ENCODE measurements at places on chromosomes 16 and 17.

- no peak for DNase-seq
These were observed 46.6 kb upstream of the RPL38 start for GRCh38 chr17:74156878-74157277.

DNA sequence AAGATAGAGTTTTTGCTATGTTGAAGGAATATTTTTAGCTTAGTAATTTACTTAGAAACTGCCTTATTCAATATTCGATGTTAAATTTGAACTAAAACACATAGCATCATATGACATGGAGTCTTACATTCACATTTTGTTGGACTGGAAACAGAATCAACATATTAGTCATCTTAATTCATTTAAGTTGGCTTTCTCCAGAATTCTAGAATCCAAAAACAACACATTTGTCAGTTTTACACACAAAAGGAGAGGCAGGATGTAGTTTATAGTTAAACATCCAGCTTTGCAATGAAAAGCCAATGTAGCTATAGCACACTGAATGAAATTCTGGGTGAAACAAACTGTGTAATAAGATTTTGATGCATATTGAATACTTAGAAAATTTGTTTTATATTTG is 43.3 kb downstream of the WWOX start:
- no peak for DNase-seq

- no peak for DNase-seq
These were observed 67.3 kb downstream of the OR1D5 start for GRCh38 chr17:2995886-2996809.

DNA sequence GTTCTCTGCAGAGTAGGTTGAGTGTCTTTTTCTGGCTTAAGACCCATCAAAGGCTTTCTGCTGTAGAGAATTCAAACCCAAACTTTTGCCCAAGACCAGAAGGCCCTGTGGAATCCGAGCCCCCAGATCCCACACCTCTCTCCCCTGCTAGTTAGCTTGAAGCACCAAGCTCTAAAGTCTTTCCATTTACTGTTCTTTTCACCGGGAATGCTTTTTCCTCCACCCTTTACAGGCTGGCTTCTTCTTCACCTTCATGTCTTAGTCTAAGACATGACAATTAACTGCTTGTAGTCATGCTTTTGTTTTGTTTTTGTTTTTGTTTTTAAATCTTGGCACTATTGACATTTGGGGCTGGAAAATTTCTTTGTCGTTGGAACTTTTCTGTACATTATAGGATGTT is 15.5 kb downstream of the HSD17B2 start:
- no peak for DNase-seq

GRCh38 chr17:45755050-45755449 is 29.1 kb upstream of the CRHR1 start:
- no peak for DNase-seq

GRCh38 chr17:64736804-64737492 is 74.8 kb upstream of the SMURF2 start:
- DNase-seq = peak; percentile 47

DNA sequence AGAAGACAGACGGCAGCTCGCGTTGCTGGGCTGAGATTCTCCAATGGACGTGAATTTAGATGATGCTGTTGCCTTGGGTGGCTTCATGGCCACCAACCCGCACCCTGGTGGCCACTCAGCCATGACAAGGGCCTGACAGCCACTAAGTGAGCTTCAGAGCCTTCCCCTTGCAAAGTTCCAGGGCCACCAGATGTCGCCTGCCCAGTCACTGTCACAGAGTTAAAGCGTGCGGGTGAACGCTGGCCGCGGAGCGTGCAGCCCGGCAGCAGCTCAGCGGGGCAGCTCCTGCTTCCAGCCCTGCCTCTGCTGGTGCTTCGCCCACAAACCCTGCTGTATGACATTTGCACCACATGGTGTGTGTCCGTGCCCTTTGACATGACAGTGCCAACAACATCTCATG is 13.3 kb upstream of the KREMEN2 start:
- no peak for DNase-seq

DNA sequence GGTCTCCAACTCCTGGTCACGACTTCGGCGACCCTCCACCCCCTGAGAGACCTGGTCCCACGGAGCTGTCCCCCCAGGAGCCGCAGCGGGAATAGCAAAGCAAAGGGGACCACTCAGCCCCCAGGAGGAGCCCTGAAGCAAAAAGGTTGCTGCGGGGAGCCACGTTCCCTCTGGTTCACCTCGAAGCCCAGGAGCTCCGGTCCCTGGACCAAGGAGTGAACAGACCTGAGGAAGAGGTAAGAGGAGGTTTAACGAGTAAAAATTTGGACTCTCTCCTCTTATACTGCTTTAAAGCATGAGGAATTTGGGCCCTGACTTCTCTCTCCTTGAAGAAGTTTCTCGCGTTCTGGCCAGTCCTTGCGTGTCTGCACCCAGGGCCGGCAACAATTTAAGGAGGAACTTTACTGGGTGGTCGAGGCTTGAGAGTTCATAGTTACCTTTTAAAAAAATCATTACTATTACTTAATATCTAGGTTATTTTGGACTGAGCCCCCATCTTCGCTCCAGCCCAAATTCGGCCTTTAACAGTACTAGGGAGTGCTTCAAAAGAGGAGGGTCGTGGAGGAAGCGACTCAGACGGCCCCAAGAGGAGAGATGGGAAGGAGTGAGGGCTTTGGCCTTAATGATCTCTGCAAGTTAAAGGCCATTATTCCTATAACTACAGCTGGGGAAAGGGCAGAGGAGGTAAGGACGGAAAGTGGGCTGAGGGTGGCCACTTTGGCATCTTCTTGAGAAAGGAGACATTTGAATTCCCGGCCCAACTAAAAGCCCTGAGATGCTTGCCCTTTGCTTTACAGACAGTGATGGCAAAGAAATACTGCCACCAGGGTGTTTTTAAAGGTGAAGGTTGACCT is 16.9 kb upstream of the HOXB9 start:
- no peak for DNase-seq

- no peak for DNase-seq
These were observed 71.1 kb downstream of the METRNL start for GRCh38 chr17:83150369-83151055.

DNA sequence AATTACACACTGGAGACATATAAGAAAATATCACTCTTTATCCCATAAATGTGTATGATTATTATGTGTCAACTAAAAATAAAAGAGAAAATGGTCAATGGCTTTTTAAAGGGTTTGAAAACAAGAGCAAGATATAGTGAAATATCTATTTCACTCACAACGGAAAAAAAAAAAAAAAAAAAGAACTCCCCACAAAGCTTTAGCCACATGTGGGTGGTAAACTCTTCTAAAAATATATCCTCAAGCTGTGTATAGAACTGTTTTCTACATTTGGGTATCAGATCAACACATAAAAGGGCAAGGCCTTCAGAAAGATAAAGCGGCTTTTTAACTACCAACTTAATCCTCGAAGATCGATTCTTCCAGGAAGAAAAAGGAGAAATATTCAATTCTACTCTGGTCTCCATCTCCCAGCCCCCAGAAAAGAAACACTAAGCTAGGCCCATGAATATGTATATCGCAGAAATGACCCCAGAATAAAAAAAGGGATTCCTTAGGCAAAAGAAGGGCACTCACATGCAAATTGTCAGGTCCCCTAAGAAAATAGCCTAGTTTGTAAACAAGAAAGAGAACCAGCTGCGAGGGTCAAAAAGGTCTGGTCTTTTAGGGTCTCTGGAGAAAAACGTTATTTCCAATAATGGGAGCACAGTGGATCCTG is 4.4 kb downstream of the LITAF start:
- DNase-seq = no peak

- no peak for DNase-seq
These were observed 593 bp downstream of the CDIPT start for GRCh38 chr16:29862383-29862883.

DNA sequence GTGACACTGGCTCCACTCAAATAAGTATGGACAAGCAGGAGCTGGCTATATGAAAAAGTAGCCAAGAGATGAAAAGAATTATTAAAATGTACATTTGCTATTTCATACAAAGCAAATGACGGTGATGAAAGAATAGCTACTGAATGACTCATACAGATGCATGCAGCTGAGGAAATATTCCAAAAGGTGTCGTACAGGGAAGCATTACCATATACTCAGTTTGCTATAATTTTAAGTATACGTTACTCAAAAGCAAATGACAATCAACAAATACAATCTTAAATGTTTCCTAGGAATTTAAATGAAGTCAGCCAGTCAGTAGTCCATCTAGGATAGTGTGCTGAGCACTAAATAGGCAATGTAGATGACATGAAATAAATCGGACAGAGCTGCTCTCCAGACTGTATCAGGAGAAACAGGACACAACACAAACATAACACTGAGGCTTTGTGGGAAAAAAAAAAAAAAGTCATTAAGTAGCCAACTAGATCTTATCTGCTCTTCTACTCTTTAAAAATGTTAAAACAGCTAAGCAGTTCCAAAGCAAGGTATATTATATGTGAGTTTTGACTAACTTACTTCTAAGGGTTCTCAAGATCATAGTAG is 65.0 kb downstream of the NCOR1 start:
- no peak for DNase-seq

GRCh38 chr17:65062171-65062915 is 5.8 kb upstream of the GNA13 start:
- DNase-seq = no peak

GRCh38 chr16:7504844-7505243 is 172.2 kb downstream of the RBFOX1 start:
- DNase-seq = no peak

GRCh38 chr16:69725480-69726312 is 664 bp downstream of the NQO1 start:
- DNase-seq = no peak

GRCh38 chr16:24580665-24581064 is 41.3 kb downstream of the RBBP6 start:
- DNase-seq = no peak

- DNase-seq = no peak
These were observed 19.6 kb upstream of the PMFBP1 start for GRCh38 chr16:72191551-72191950.

- DNase-seq = no peak
These were observed 124.7 kb downstream of the NPIPB5 start for GRCh38 chr16:22635357-22635761.

DNA sequence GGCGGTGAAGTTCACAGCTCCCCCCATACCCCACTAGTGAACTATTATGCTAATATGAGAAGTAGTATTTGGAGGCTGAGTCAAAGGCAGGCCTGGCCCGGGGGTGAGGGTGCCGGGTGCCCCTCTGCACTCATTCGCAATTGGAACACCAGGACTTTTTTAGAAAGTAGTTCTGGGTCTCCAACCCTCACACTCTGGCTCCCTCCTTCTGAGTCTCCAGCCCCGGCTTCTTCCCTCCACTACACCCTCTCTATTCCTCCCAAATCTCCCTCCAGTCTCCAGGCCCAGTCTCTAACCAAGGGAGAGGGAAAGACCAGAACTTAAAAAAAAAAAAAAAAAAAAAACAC is 11.3 kb upstream of the HOXB2 start:
- DNase-seq = no peak

DNA sequence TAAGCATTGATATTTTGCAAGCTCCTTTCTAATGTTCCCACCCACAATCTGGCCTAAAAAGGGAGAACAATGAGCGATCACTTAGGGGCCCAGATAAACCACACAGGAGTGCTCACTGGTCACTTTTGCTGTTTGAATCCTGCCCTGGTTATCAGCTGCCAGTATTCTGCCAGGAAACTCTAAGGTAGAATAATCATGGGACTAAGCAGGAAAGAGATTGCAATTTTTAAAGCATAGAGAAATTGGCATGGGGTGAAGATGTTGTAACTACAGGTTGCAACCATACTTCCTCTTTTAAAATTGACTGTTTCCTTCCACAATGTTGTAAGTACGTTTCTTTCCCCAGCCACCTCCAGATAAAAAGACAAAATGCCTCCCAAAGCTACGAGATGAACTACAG is 251.2 kb upstream of the CDH11 start:
- no peak for DNase-seq

DNA sequence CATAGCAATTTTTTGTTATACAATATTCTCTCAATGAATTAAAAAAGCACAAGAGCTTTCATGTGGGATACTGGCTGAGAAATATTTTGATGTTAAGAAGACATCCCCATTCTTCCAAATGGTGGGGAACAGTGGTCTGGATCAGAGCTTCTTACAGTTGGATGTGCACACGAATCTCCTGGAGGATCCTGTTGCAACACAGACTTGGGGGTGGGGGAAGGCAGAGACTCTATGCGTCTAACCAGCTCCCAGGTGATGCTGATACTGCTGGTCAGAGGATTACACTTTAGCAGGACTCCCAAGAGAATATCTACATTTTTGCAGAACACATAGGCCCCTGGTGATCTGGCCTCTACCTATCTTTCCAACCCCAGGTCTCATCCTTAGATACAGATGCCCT is 108.3 kb downstream of the SPACA3 start:
- no peak for DNase-seq

DNA sequence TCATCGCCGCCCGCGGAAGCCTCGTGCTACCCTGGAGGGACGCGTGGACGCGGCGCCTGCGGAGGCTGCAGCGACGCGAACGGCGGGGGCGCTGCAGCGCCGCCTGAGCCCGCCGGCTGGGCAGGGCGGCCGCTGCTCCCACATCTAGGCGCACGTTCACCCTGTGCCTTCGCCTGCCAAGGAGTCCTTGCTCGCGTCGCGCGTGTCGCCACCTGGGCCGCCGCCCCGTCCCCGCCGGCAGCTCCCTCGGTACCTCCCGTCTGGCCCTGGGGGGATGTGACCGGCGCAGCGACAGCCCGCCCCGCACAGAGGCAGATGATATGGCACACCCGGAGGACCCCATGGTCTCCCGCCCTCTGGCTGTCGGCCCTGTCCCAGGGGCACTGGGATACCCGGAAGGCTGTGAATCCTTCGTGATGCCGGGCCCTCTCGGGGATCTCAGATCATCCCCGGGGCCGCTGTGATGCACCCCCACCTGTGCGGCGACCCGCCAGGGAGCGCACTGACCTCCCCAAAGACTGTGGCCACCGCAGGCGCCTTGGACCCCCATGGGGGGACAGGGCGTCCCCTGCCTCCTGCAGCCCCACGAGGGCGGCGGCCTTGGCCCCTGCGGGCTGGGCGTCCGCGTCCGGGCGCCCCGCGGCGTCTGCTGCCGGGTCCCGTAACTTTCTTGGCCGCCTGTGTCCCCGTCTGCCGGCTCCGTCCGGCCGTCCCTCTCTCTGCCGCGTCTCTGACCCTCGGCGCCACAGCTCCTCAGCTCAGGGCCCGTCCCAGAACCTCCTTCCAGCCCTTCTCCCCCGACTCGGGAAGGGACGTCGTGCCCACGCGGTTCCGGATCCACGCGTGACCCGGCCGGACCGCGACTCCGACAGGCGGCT is 689 bp upstream of the TBC1D24 start:
- DNase-seq = peak; percentile 54

DNA sequence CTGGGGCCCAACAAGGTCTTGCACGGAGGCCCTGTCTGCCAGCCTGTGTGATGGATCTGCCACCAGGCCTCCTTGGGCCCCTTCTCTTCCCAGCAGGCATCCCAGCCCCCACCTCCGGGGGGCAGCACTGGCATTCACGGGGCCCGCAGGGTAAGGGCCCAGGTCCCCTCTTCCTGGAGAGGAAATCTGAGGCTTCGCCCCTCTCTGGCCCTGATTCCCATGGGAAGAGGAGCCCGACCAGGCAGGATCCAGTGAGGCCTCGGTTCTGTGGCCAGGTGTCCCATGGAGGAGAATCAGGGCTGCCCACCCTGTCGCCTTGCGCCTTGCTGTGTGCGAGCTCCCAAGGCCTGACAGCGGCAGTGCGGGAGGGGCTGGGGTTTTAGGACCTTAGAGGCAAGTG is 48.4 kb downstream of the PDPK1 start:
- no peak for DNase-seq

Measured in stimulated activated CD4-positive, alpha-beta T cell treated with anti-CD3 and anti-CD28 coated beads, Interleukin-1b, Interleukin-23, amount 100 ng/mL, for 48 hours (primary cell).